ENCODE measurements at places on chromosomes 16 and 17.

DNA sequence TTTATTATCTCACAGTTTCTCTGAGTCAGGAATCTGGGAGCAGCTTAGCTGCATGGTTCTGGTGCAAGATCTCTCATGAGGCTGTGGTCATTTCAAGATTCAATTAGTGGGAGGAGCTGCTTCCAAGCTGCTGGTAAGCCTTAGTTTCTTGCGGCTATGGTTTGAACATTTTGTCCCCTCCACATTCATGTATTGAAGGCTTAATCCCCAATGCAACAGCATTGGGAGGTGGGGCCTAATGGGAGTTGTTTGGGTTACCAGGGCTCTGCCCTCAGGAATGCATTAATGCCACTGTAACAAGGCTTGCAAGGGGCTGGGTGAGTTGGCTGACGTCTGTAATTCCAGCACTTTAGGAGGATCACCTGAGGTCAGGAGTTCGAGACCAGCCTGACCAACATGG lies 272.9 kb downstream of the UTP18 start:
- DNase-seq = no peak

DNA sequence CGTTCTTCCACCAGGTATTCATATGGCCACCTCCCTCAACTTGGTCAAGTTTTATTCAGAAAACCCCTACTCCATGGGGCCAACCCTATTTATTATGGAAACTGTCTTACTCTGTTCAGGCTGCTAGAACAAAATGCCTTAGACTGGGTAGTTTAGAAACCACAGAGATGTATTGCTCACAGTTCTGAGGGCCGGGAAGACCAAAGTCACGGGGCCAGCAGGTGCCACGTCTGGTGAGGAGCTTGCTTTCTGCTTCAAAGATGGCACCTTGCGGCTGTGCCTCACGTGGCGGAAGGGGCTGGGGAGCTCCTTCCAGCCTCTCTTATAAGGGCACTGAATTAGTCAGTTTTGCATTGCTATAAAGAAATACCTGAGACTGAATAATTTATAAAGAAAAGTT lies 74.3 kb downstream of the AXIN2 start:
- DNase-seq = no peak

DNA sequence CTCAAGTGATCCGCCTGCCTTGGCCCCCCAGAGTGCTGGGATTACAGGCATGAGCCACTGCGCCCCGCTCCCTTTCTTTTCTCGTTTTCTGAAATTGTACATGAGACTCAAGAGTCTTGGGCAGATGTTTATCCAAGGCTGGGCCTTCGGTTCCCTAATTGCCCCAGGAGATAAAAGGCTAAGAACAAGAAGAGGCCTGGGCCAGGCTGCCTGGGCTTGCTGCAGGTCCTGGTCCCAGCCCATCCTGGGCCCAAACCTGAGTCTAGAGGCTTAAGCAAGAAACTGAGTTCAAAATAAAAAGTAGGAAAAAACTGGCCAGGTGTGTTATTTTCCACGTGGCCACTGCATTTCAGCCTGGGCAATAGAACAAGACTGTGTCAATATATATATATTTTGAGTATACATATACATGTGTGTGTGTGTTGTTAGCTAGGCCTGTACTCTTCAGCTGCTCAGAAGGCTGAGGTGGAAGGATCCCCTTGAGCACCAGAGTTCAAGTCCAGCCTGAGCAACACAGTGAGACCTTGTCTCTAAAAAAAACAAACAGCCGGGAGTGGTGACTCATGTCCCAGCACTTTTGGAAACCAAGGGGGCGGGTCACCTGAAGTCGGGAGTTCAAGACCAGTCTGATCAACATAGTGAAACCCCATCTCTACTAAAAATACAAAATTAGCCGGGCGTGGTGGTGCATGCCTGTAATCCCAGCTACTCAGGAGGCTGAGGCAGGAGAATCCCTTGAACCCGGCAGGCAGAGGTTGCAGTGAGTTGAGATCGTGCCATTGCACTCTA lies 6.8 kb upstream of the CLUH start:
- DNase-seq = no peak

- DNase-seq = no peak
These were observed 214.6 kb downstream of the CCDC182 start for GRCh38 chr17:57530508-57530907.

DNA sequence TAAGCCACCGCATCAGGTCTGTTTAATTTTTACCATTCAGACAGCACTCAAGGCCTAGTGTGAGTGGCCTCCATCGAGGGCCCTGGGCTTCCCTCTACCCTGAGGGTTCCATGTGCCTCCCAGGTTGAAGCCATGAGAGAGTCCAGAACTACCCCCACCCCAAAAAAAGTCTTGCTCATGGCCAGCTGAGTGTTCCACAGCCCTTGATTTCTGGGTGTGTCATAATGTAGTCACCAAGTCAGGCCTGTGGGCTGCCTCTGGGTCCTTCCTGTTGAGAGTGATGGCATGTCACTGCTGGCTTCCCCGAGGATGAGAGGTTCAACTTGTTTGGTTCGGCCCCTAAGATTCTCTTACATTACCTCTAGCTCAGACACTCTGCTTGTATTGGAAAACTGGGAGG lies 100.6 kb downstream of the PITPNC1 start:
- DNase-seq = no peak

- no peak for DNase-seq
These were observed 42.8 kb downstream of the MRC2 start for GRCh38 chr17:62670202-62670821.

- DNase-seq = no peak
These were observed 2.3 kb upstream of the MT1M start for GRCh38 chr16:56630134-56630533.

GRCh38 chr17:29764217-29764616 lies 141.5 kb upstream of the CORO6 start:
- DNase-seq = no peak

GRCh38 chr17:62741290-62741689 lies 66.8 kb downstream of the MARCHF10 start:
- no peak for DNase-seq

- no peak for DNase-seq
These were observed 165.6 kb upstream of the KCNJ16 start for GRCh38 chr17:69909389-69909788.

GRCh38 chr17:27804113-27804512 lies 3.8 kb upstream of the NOS2 start:
- DNase-seq = no peak

- no peak for DNase-seq
These were observed 3.9 kb downstream of the GAN start for GRCh38 chr16:81318711-81319110.

- peak; percentile 6 for DNase-seq
These were observed 216.0 kb downstream of the SEC14L1 start for GRCh38 chr17:77356690-77357201.

GRCh38 chr17:3669085-3669347 lies 404 bp downstream of the EMC6 start:
- DNase-seq = no peak

DNA sequence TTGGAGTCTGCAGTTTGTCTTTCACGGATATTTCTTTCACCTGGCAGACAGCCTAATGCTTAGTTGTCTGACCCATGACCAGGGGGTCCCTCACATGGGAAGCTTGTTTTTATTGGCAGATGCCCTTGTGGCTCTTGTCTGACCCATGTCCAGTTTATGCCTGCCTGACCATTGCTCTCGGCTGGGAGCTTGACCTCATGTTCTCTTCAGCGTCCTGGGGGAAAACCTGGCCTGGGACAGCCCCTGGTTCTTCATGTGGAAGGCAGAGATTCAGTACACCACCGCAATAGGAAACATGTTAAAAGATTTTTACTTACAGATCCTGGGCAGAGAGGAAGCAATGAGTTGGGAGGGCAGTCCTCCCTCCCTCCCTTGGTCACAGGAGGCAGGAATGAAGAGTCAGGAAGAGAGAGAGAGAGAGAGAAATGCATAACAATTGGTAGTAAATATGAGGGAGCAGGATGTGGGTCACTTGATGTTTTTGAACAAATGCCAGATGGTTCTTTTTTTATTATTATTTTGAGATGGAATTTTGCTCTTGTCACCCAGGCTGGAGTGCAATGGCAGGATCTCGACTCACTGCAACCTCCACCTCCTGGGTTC lies 302.7 kb upstream of the MYOCD start:
- DNase-seq = no peak

GRCh38 chr16:63096857-63097256 lies 1060.6 kb upstream of the CDH8 start:
- no peak for DNase-seq

- no peak for DNase-seq
These were observed 60.7 kb upstream of the TBX2 start for GRCh38 chr17:61338874-61339478.

DNA sequence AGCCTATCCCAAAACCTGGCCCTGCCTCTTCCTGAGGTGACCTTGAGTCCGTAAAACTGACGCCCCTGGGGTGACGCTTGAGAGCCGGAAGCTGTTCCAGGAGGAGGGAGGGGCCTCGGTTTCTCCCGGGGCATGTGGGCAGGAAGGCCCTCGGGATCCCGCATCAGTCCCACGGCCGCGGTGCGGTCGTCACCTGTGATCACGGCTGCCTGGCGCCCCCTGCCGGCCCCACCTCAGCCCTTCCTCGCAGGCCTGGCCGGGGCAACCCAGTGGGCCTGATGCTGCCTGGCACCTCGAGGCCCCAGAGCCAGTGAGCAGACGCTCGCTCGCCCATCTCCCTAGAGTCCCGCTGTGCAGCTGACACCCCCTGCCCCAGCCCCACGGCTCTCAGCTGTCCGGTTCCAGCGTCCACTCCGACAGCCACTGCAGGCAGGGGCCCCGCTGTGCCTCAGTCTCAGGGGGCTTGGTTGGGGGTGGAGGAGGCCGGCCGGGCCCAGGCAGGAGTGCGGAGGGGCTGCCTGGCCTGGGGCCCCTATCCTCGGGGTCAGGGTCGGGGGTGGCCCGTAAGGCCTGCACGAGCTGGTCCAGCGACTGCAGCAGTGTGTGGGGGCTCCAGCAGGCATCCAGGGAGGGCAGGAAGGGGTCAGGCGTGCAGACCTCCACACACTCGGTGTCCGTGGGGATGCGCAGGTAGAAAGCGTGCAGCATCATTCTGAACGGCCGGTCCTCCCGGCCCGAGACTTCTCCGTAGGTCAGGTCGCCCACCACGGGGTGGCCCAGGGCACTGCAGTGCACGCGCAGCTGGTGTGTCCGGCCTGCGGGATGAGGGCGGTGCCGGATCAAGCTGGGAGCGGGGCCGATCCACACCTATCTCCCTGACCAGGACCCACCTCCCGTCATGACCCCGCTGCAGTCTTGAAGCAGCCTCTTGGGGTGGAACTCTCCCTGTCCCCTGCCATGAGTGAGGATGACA lies 2.3 kb downstream of the RPUSD1 start:
- peak; percentile 57 for DNase-seq

- DNase-seq = no peak
These were observed 805 bp upstream of the ORAI3 start for GRCh38 chr16:30947859-30948666.

DNA sequence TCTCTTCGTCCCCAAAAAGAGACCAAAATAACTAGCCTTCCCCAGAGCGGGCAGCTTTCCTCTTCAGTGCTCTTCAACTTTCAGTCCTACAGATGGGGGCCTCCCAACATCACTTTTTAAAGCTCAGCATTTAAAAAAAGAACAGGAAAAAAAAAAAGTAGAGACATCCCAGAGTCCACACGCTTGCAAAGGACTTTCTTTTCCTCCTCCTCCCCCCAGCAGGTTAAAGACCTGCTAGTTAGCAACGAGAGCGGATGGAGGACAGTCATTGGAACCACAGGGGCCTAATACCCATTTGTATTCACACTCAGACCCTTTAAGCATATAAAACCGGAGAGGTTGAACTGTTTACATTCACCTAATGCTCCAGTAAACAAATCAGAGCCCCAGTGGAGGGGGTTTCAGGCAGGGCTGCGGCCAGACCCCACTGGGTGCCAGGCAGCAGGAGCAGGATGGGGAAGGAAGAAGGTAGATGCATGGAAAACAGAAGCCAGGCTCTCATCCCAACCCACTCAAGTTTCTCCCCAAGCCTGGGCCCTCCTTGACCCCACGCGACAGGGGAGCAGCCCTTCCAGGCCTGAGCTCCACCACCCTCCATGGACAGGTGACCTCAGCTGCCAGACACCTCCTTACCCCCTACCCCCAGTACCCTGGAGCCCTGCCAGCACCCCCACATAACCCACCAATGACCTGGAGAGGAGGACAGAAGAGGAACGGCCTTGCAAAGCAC lies 15.2 kb downstream of the ZFHX3 start:
- DNase-seq = no peak

DNA sequence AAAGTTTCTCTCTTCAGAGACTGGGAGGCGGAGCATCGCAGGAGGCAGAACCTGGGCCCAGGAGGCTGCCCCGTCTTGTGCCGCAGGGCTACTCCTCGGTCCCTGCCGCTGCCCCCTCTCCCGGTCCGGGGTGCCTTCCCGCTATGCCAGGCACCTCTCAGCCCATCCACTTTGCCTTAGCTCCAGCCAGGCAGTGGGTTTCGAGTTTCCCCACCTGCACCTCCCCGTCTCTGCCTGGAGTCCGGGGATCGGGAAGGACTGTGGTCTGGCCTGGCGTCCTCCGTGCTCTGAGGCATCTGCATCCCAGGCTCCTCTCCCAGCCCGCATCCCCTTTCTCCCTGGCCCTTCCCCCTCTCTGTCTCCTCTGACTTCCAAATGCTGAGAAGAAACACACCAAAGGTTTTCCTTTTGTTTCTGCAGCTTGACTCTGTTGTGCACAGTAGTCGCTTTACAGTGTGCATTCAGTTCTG lies 26.8 kb upstream of the PIK3R6 start:
- no peak for DNase-seq

DNA sequence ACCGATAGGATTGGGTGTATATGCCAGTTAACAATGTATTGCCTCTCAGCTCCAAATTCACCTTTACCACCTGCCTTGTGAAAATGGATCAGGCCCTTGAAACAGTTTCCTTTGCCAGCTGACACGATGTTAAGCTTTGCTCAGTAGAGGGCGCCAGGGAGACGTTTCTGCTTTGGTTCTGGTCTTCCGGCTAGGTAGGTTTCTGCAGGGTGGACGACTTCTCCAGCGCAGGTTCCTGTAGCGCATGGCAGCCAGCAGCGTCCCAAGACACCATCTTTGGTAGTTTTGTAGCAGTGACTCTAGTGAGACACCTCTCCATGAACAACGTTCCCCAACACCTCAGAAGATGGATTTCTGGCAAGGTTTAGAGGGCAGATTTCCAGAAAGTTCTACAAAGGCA lies 24.0 kb downstream of the SYCE1L start:
- no peak for DNase-seq

- DNase-seq = no peak
These were observed 375.3 kb downstream of the WWOX start for GRCh38 chr16:78474762-78475161.

GRCh38 chr16:4203748-4204147 lies 38.1 kb downstream of the SRL start:
- DNase-seq = no peak
